Activated CD4-positive, alpha-beta T cell treated with anti-CD3 and anti-CD28 coated beads, Interleukin-2, amount 10 ng/mL, durations not matched to agents 7 days and 5 days (primary cell): ENCODE measurements at places on chromosomes 12 and 14. TPM values are rescaled to one million over a fixed set of nuclear protein-coding genes. Genes with fewer than 3 reads are reported as not detected.

The KRT4 gene
- not detected for total RNA-seq

The RPGRIP1 gene
- total RNA-seq, result not detected

The ESR2 gene
- not detected for total RNA-seq

The CBLN3 gene
- total RNA-seq, result 5.2 TPM

The PGAM5 gene
- total RNA-seq, result 48.7 TPM

DNA sequence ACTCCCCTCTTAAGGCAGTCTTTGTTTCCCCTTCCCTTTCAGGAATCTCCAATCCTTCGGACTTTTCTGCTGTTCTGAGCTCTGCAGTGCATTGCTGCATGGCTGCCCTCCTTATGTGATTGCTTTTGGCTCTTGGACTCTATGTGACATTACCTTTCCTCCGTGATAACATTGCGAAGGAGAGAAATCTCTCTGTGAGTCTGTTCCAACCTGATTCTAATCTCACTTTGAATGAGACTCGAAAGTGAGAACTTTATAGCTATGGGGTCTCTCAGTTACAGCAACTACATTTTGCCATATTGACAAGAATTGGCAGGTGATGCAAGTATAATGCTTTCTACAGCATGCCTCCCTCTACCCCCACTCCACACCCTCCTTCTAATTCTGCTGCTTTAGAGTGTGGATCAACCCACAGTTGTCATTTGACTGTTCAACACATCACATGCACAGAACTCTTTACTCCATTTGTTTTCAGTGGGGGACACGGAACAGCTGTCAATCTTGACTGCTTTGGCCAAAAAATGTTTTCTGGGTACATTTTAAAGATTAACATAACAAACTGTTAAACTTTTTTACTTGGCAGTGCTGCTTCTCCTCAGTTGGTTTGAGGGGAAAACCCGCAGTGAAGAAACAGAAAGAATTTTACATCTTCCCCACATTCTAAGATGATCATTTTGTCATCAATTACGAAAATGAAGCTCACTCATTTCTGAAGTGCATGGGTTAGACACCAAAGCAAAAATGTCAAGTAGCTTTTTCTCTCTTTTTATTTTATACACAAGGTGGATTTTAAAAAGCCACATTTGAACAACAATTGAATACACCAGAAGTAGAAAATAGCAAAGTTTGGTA is 125.5 kb upstream of the RMST start:
- H3K27me3 ChIP-seq, result peaks cover 4% of the 10 kb centered on the region
- H3K4me1 ChIP-seq, result no peaks in the 10 kb centered on the region
- H3K36me3 ChIP-seq, result no peaks in the 10 kb centered on the region

DNA sequence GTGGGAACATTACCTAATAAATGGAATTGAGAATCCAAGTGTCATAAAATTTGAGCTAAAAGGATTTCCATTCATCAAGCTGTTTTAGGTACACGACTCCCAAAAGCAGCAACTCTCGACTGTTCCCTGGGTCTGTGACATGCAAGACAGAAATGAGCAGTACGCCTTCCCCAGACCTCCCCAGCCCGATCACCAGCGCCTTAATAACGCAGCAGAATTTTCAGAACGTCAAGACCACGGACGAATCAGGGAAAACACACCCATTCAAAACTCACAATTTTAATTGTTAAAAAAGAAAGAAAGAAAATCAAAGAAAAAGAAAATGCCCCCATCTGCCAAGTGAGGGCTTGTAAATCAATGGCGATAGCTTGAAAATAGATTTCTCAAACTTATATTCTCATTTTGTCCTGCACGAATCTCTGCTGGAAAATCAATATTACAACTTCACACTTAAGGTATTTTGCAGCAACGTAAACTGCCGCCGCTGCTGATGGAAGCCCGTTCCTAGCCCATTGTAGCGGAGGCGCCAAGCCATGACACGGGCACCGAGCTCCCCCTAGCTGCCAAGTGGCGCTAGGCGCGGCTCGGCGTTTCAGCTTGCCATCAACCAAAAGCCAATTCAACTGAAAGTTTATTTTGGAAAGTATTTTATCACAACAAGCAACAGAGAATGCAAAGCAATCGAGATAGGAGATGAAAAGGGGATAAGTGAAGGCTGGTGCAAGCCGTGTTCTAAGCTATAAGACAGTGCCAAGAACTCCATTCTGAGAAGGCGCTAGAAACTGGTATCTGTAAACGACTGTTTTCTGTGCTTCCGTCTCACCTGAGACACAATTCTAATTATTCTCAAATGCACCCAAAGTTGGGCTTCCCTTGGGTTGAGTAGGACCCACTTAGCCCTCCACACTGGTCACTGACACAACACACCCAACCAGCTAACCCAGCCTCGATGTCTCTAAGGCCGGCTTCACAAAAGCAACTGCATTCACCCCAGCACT is 5.5 kb downstream of the BCL11B start:
- DNase-seq, result peak; percentile 91
- peak overlapping the region; percentile 87 for H3K4me3 ChIP-seq
- H3K27ac ChIP-seq, result peak overlapping the region; percentile 99
- H3K27me3 ChIP-seq, result no peaks in the 10 kb centered on the region
- peaks cover 82% of the 10 kb centered on the region for H3K36me3 ChIP-seq

DNA sequence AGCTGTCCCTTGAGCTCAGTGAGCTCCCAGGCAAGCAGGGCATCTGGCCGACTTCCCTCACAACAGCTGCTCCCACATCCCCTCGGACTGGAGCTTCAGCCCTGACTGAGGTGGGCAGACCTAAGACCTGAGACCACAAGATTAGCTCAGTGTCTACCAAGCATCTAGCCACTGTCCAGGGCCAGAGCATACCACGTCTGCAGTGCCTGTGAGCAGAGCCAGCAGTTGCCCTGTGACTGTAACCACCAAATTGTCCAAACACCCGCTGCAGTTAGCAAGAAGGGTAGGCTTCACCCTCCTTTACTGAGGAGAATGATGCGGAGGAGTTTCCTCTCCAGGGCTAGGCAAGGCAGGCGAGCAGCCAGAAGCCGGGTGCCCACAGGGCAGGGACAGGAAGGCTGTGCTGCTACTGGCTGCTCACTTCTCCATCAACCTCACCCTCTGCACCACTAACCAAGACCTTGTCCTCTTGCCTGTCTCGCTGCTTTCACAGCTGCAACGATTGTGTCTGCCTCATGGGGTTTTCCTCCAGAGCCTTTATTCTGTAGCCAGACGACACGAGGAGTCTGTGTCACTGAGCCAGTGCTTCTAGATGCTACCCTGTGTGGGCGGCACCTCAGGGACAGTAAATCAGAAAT is 53.9 kb downstream of the ANAPC7 start:
- H3K36me3 ChIP-seq, result peaks cover 44% of the 10 kb centered on the region
- H3K4me1 ChIP-seq, result peaks cover 48% of the 10 kb centered on the region
- peak overlapping the region; percentile 86 for H3K27ac ChIP-seq
- DNase-seq, result peak; percentile 59
- no peaks in the 10 kb centered on the region for H3K27me3 ChIP-seq

GRCh38 chr12:79071498-79071897 is 206.9 kb downstream of the SYT1 start:
- H3K4me3 ChIP-seq, result no peak overlapping the region
- DNase-seq, result no peak
- H3K36me3 ChIP-seq, result no peaks in the 10 kb centered on the region
- H3K4me1 ChIP-seq, result peaks cover 3% of the 10 kb centered on the region
- no peaks in the 10 kb centered on the region for H3K27me3 ChIP-seq

- H3K36me3 ChIP-seq, result peaks cover 47% of the 10 kb centered on the region
- peaks cover 49% of the 10 kb centered on the region for H3K4me1 ChIP-seq
- no peaks in the 10 kb centered on the region for H3K27me3 ChIP-seq
- no peak overlapping the region for H3K27ac ChIP-seq
- no peak for DNase-seq
- no peak overlapping the region for H3K4me3 ChIP-seq
Measured at GRCh38 chr14:49640540-49641417, 5.7 kb upstream of the DNAAF2 start.

GRCh38 chr14:53539489-53540126 is 386.5 kb upstream of the DDHD1 start:
- H3K36me3 ChIP-seq, result no peaks in the 10 kb centered on the region
- no peaks in the 10 kb centered on the region for H3K27me3 ChIP-seq
- no peaks in the 10 kb centered on the region for H3K4me1 ChIP-seq
- H3K27ac ChIP-seq, result no peak overlapping the region

DNA sequence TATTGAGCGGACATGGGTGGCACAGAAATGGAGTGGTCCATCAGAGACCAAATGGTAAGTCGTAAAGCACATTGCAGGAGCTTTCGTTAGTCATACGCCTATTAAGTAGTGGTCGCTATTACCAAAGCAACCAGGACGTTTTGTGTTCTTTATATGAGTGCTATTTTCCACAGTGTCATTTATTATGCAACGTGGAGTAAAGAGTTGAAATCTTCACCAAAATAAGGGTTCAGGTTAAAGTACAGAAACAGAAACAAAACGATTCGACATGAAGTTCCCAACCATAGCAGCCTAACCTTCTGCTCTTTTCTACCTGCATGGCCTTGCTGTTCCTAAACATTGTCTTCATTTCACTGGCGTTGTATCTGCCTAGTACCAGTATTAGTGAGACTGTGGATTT is 20.1 kb upstream of the FGD4 start:
- no peaks in the 10 kb centered on the region for H3K4me1 ChIP-seq
- H3K27me3 ChIP-seq, result peaks cover 15% of the 10 kb centered on the region
- no peak overlapping the region for H3K4me3 ChIP-seq
- DNase-seq, result no peak
- no peaks in the 10 kb centered on the region for H3K36me3 ChIP-seq
- H3K27ac ChIP-seq, result no peak overlapping the region

- no peak overlapping the region for H3K27ac ChIP-seq
- no peak overlapping the region for H3K4me3 ChIP-seq
- H3K36me3 ChIP-seq, result no peaks in the 10 kb centered on the region
- H3K4me1 ChIP-seq, result no peaks in the 10 kb centered on the region
Measured at GRCh38 chr14:28102001-28102400, 664.6 kb upstream of the FOXG1 start.

DNA sequence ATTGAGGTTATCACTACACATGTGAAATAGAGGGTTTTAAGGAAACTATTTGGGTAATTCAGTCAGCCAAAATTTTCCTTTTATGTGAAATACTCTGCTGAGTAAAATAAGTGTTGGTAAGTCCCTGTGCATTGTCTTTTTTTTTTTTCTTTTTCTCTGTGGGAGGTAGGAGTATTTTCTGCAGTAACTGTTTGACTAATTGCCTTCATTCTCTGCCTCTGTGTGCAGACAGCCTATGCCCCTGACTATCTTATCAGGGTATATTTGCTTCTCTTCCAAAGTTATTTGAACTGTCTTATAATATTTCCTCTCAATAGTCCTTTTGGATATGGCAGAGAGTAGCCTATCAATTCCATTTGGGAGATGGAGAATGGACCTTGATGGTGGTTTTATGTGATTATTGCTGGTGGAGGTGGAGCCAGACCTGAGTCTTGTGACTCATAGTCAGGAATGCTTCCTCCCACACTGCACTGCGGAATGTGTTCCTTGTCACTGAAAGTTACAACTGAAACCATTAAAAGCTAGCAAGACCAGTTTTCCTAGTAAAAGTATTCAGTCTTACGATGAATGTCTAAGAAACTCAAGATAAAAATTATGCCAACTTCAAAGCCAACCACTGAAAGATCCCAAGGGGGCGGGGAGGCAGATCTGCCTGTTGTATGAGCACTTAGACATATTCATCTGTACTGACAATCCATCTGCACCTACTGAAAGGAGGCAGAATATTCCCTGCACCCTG is 40.9 kb upstream of the STXBP6 start:
- H3K4me3 ChIP-seq, result no peak overlapping the region
- H3K4me1 ChIP-seq, result no peaks in the 10 kb centered on the region
- H3K36me3 ChIP-seq, result no peaks in the 10 kb centered on the region
- DNase-seq, result no peak
- H3K27me3 ChIP-seq, result peaks cover 25% of the 10 kb centered on the region
- no peak overlapping the region for H3K27ac ChIP-seq

DNA sequence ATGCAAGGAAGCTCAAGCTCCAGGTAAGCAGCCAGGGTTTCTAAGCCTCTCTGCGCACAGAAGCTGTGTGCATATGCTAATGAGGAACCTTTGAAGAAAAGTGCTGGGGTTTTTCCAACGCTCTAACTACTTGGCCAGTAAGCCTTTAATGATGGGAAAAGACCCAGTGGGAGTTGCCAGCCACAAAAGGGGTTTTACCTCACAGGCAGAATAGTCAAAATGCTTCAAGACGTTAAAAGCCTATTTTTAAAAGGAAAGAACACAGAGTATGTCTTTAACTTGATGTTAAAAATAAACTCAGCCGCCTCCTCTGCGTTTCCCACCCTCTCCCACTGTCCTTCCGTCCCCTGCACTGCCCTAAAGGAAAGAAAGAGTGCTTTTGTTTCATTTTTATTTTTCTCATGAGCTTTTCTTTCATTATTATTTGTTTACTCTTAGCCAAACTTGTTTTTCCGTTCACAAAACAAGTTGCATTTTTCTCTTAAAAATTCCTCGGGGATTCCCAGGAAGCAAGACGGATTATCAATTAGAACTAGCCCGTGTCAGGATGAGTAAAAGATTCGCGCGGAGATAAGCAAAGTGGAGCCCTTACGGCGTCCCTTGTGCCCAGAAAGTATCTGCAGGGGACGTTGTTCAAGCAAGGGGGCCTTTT is 209.8 kb upstream of the NUDT4 start:
- DNase-seq, result no peak
- H3K36me3 ChIP-seq, result no peaks in the 10 kb centered on the region
- no peak overlapping the region for H3K4me3 ChIP-seq
- peaks cover 2% of the 10 kb centered on the region for H3K4me1 ChIP-seq
- H3K27me3 ChIP-seq, result no peaks in the 10 kb centered on the region

GRCh38 chr14:81206115-81206514 is 14.6 kb downstream of the GTF2A1 start:
- DNase-seq, result no peak
- peaks cover 63% of the 10 kb centered on the region for H3K36me3 ChIP-seq
- H3K27ac ChIP-seq, result no peak overlapping the region
- no peak overlapping the region for H3K4me3 ChIP-seq
- peaks cover 8% of the 10 kb centered on the region for H3K4me1 ChIP-seq
- H3K27me3 ChIP-seq, result no peaks in the 10 kb centered on the region

- H3K27me3 ChIP-seq, result peaks cover 10% of the 10 kb centered on the region
- DNase-seq, result no peak
- no peak overlapping the region for H3K27ac ChIP-seq
- no peaks in the 10 kb centered on the region for H3K4me1 ChIP-seq
- H3K4me3 ChIP-seq, result no peak overlapping the region
Measured at GRCh38 chr12:113700943-113701342, 229.3 kb upstream of the LHX5 start.

- H3K36me3 ChIP-seq, result no peaks in the 10 kb centered on the region
- no peaks in the 10 kb centered on the region for H3K4me1 ChIP-seq
- H3K27me3 ChIP-seq, result peaks cover 3% of the 10 kb centered on the region
- H3K27ac ChIP-seq, result no peak overlapping the region
- DNase-seq, result no peak
Measured at GRCh38 chr14:51072976-51073375, 21.9 kb downstream of the TRIM9 start.

GRCh38 chr14:23185063-23185462 is 1.6 kb upstream of the SLC7A8 start:
- no peak for DNase-seq
- no peak overlapping the region for H3K27ac ChIP-seq
- no peak overlapping the region for H3K4me3 ChIP-seq
- peaks cover 26% of the 10 kb centered on the region for H3K27me3 ChIP-seq
- no peaks in the 10 kb centered on the region for H3K36me3 ChIP-seq

DNA sequence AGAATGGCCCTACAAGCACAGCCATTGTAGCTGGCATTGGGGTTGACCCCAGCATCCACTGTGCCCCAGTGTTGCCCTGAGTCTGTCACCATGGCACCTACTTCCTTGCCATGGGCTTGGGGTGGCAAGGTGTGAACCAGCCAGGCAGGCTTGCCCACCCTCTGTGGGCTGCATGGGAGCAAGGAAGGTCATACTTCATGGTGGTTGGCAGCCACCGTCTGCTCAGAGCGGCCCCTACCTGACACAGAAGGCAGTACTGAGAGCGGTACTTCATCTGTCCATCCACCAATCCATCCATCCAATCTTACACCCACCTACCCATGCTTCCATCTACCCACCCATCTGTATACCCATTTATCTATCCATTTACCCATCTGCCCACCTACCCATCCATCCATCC is 160.1 kb downstream of the KIF26A start:
- H3K4me3 ChIP-seq, result no peak overlapping the region
- no peaks in the 10 kb centered on the region for H3K4me1 ChIP-seq
- no peaks in the 10 kb centered on the region for H3K27me3 ChIP-seq
- no peak for DNase-seq
- H3K36me3 ChIP-seq, result no peaks in the 10 kb centered on the region
